ENCODE measurements at places on chromosomes 4 and X.

DNA sequence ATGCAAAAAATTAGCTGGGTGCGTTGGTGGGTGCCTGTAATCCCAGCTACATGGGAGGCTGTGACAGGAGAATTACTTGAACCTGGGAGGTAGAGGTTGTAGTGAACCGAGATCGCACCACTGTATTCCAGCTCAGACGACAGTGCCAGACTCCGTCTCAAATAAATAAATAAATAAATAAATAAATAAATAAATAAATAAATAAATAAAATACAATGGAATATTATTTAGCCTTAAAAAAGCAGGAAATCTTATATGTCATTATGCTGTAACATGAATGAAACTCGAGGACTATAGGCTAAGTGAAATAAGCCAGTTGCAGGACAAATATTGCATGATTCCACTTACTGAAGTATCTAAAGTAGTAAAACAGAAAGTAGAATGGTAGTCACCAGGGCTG is 42.5 kb downstream of the RBM41 start:
- DNase-seq = no peak

DNA sequence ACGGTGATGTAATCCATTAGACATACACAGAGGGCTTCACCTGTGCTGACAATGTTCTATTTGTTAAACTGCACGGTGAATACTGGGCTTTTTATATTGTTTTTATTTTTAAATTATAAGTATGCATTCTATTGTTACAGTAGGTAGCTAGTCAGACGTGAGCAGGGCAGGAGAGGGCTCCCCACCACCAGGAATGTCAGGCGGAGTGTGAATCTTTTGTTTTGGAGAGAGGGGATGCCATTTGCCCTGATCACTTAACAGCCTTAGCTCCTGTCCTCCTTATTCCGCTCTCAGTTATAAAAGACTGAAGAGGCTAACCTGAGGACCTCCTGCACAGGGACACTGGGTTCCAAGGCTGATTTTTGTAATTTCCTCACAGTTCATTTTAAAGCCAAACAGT is 151.6 kb upstream of the TAPT1 start:
- no peak for DNase-seq

- DNase-seq = no peak
These were observed 1109.3 kb upstream of the LCORL start for GRCh38 chr4:19130866-19131265.

GRCh38 chr4:140238351-140239056 is 84.5 kb upstream of the MAML3 start:
- DNase-seq = peak; percentile 66

DNA sequence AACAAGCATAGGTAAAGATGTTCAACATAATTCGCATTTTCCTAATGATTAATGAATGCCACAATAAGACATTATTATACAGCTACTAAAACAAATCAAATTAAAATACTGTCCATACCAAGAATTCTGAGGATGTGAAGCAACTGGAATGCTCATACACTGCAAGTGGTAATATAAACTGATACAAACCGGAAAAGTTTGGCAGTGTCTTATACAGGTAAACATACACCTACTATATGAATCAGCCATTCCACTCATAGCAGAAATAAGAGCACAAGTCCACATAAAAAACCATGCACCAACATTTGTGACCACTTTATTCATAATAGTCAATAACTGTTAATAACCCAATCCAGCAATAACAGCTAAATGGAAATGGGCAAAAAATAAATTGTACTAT is 79.3 kb downstream of the FBXW7 start:
- no peak for DNase-seq

GRCh38 chr4:172953896-172954568 is 214.6 kb upstream of the GALNT7 start:
- DNase-seq = no peak

GRCh38 chr4:146661367-146661766 is 22.7 kb downstream of the POU4F2 start:
- no peak for DNase-seq

Measured in hepatic stellate cell (primary cell).